ENCODE measurements at places on chromosomes 12 and 14.

- DNase-seq: no peak
These were observed 69.5 kb upstream of the FERMT2 start for GRCh38 chr14:53020193-53020932.

DNA sequence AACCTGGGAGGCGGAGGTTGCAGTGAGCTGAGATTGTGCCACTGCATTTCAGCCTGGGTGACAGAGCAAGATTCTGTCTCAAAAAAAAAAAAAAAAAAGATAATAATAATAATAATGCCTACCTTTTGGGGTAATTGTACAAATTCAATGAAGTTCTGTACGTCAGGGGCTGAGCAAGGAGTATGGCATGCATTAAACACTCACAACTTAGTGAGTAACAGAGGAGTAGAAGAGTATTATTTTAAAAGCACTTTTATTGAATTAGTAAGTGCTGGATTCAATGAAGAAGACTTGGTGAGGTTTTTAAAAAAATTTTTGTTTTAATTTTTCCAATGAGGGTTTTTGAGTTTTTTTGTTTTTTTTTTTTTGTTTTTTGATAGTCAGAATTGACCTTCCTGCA lies 783.6 kb upstream of the TBX3 start:
- no peak for DNase-seq

DNA sequence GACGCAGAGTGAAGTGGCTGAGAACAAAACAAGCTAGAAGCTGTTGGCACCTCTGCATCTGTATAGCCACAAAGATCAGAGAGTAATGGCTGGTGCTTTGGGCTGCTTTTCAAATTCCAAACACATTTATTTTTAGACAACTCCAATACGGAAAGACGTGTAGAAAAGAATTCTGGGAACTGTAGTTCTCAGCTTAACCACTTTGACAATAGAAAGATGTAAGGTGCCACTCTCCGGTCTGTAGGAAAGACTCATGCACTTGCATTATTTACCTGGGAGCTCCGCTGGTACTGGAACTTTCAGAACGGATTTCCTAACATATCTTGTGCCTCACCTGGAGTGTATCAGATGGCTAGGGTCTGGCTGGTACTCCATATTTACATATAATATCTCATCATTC lies 1.8 kb upstream of the OR4K2 start:
- DNase-seq: no peak

DNA sequence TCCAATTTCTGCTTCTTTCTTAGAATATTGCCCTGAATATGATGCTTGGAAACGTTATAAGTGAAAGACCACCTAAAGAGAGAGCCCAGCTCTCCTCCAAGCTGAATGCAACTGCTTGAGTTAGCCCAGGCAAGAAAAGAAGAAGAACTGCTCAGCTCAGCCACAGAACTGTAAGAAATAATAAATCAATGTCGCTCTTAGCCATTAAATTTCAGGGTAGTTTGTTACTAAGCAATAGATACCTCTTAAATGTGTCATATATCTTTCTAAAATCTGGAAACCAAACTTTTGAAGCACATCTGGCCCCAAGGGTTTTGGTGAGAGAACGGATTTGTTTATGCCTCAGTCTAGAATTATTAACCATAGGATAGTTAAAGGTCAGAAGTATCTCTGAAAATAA lies 50.4 kb downstream of the SLC6A15 start:
- DNase-seq: no peak

DNA sequence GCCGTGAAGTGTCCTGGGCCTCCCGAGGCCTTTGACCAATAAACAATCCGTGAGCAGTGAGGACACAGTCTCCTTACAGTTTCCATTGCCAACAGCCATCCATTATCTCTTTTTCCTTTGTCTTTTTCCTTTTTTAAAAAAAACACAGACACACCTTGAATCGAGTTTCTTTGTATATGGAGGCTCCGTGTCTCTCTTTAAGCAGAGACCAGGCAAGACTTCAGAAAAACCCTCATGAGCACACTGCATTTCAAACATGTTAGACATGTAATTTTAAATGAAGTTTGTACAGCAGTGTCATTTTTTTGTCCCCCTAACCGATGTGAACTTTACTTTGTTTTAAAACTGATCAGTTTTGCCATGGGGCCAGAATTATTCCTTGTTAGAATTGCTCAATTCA lies 111.1 kb downstream of the SPTSSA start:
- DNase-seq: no peak

- no peak for DNase-seq
These were observed 4.6 kb upstream of the ATN1 start for GRCh38 chr12:6923003-6923732.

DNA sequence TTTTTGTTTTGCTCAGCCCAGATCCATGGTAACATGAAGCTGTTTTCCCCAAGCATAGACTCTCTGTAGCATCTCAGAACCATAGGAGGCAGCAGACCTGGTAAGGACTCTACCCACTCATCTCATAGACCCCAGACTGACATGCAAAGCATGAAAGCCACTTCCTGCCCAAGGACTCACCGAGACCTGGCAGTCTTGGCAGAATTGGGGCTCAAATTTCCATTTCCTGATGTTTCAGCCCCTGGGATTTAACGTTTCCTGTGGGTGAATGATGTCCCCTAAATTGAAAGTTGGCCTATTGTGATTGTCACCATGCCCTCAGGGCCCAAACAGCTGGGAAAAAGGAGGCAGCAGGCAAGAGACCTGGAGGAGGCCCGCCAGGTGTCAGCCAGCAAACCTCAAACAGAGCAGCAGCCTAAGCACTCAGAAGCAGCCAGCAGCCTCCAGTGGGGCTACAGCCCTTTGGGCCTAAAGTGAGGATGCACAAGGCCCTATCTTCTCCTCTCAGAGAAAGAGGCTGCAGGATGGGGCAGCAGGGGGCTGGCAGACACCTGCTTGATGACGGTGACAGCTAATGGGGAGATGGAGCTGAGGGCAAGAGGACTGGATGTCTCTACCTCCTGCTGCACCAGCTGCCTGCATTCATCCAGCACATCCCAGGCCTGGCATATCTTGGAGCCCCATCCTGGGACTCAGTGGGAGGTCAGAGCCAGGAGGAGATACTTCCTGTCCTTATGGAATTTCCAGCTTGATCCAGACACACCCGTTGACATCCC lies 8.5 kb downstream of the KRT85 start:
- DNase-seq: no peak

DNA sequence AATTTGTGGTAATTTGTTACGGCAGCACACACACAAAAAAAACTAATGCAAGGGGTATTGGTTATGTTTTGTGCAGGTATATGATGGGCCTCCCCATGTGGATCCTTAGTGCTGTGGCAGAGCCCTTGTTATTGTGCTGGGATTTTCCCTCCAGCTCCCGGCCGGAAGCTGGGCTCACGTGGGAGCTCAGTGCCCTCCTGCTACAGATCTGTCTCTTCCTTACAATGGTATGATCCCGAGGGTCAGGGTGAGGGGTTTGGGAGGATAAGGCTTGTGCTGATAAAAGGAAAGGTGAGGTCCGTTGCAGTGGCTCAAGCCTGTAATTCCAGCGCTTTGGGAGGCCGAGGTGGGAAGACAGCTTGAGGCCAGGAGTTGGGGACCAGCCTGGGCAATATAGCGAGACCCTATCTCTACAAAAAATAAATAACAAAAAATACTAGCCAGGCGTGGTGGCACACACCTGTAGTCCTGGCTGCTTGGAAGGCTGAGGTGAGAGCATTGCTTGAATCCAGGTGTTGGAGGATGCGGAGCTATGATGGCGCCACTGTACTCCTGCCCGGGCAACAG lies 861 bp upstream of the SLC48A1 start:
- no peak for DNase-seq

DNA sequence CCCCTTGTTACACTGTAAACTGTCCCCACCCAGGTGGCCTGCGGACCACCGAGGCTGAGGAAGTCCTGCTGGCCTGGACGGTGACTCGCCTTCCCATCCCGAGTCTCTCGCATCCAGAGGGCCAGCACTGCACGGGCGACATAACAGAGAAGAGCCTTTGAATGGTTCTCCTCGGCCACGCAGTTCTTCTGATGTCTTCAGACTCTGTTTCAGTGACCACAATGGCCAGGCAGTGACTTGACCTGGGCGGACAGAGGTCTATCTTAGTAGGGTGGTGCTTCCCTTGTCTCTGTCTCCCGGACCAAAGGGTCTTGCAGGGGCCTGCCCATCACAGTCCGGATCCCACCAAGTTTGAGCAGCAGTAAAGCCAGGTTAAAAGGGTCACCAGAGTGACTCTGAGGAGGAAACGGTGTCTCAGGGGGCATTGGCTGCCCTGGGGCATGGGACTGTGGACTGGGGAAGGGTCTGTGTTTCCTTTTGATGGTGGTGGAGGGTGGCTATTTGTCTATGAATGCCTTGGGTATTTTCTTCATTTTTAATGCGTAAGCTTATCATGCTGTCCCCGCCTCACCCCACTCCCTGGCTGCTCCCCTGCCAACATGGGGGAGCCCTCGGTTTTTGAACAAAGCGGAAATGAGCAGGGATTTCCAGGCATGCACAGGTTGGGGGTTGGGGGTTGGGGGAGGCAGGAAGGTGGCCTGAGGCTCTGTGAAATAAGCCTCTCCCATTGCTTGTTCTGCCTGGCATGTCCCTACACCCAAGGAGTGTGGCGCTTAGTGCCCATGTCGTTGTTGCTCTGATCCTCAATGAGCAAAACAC lies 10.3 kb downstream of the KRT85 start:
- DNase-seq: no peak

DNA sequence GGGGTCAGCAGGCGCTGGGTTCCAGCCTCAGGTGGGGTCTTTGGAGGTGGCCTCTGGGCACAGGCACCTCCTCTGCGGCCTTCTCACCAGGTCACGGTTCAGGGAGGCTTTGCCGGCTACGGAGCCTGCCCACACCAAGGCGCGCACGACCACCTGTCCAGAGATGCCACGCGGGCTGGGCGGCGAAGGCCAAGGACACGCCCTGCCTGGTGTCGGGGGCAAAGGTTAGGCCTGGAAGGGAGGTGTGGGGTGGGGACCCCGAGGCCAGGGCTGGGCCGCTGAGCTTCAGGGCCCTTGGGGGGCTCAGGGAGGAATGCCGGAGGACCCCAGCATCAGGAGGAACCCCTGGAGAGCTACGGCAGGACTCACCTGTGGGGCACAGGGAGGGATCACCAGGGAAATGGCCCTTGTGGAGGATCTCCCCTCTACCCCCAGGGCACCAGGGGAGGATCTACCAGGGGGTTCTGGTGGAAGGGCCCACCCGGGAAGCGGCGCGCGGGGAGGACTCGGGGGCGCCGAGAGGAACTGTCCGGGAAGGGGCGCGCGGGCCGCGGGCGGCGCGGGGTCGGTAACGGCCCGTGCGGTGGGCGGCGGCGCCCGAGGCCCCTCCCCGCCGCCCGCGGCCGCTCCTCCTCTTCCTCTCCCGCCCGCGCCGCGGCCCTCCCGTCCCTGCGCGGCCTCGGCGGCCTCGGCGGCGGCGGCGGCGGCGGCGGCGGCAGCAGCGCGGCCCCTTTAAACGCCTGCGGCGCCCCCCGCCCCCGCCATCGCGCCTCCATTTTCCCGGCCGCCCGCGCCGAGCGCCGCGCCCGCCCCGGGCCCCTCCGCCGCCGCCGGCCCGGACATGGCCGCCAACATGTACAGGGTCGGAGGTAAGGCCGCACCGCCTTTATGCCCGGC lies at the start of gene MTA1:
MTA1 (plus strand) TSS at position 633 of the 897 bp plus-strand sequence; CDS start at position 842, 209 bp downstream.
- no peak for DNase-seq

- DNase-seq: no peak
These were observed 440.6 kb upstream of the CCDC196 start for GRCh38 chr14:66045572-66046021.

DNA sequence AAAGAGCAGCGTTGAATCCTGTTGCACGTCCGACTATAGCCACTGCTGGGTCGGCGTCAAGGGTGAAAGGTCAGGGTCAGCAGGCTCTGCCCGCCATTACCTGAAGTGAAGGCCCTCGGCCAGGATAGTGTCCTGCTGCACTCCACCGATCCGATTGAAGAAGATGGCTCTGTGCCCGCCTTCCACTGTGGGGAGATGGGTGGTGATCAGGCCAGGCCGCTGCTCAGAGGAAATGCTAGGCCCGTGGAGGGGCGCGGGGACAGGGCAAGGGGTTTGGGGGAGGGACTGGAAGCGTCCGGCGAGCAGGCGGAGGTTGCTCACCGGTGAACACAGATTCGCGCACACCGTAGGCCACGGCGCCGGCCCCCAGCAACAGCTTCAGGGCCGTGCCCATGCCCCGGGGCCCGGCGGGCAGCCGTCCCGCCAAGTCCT lies 352 bp downstream of the PHB2 start:
- DNase-seq: no peak

DNA sequence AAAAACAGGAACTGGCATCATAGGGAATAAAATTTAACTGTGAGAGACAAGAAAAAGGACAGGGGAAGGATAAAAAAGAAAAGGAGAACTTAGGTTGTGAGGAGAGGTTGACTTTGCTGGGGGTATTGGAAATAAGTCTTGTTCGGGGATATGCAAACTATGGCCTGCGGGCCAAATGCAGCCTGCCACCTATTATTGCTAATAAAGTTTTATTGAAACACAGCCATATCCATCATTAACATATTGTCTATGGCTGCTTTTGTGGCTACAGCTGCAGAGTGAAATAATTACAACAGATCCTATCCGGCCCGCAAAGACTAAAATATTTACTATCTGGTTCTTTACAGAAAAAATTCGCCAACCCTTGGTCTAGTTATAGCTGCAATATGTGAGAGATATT lies 18.6 kb downstream of the BBS10 start:
- no peak for DNase-seq

DNA sequence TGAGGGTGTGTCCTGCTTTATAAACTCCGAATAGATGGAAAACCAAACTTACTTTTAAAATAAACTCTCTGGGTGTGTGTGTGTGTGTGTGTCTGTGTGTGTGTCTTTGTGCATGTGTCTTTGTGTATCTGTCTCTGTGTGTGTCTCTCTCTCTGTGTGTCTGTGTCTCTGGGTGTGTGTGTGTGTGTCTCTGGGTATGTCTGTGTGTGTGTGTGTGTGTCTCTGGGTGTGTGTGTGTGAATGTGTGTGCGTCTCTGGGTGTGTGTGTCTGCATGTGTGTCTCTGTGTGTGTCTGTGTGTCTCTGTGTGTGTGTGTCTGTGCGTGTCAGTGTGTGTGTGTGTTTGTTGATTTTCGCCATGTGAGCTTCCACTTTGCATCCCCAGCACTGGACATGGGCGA lies 9.2 kb downstream of the RAN start:
- DNase-seq: no peak

GRCh38 chr12:123389560-123390351 lies 5.8 kb downstream of the KMT5A start:
- no peak for DNase-seq

DNA sequence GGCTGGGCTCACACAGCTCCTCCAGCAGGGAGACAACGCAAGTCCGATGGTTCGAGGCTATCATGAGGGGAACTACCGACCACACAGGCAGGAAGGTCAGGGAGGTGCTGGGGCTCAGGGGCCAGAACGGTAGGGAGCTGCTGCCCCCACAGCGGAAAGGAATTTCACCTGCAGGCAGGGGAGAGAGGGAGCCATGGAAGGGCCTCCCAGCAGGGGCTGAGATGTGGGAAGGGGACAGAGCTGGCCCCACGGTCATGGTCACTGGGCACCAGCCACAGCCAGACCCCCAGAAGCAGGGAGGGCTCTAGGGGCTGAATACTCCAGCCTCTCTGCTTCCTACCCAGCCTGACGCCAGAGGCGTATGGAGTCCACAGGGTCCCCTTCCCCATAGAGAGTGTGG lies 103.1 kb downstream of the SCARB1 start:
- DNase-seq: no peak

- DNase-seq: no peak
These were observed 20.4 kb downstream of the SAV1 start for GRCh38 chr14:50647753-50648152.

Data from NCI-H187 (cell line).